ENCODE measurements at places on chromosomes 13 and 19.

- H3K27ac ChIP-seq: no peak overlapping the region
- H3K36me3 ChIP-seq: no peaks in the 10 kb centered on the region
- H3K4me3 ChIP-seq: no peak overlapping the region
Measured at GRCh38 chr13:102693776-102694175, 1.1 kb downstream of the METTL21C start.

DNA sequence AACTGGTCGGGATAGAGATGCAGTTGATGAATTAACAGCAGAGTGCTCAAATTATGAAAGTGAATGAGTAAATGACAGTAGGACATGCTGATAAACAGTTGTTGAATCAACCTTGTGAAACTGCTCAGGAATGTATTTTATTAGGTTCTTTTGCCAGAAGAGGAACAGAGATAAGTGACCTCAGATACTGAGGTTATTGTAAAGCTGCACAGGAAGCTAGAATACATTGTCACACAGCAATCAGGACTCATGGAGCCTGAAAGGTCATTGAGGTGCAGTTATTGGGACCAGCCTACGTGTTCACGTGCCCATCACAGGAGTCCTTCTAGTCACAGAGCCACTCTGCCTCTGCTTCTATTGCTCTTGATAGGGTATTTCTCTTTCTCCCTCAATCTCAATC, 47.5 kb upstream of the MED4 start:
- DNase-seq: no peak
- no peaks in the 10 kb centered on the region for H3K36me3 ChIP-seq
- no peaks in the 10 kb centered on the region for H3K27me3 ChIP-seq
- no peak overlapping the region for H3K4me3 ChIP-seq

DNA sequence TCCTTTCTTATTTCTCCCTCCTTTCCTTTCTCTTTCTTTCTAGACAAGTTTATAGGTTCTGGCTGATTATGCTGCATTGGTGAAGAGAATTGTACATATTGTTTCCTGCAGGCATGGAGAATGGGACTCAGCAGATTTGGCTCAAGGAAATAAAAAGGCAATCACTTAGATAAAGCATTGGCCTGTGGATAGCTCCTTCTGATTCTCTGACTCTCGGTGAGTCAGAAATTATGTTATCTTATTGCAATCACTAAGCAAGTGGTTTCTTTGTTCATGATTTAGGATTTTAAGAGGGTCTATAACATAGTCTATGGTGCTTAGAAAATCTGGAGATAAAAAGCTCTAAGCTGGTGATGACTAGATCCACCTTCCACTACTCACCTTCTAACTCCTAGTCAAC, 54.0 kb upstream of the POSTN start:
- no peaks in the 10 kb centered on the region for H3K4me1 ChIP-seq
- no peaks in the 10 kb centered on the region for H3K36me3 ChIP-seq
- H3K4me3 ChIP-seq: no peak overlapping the region
- no peak for DNase-seq
- H3K27me3 ChIP-seq: no peaks in the 10 kb centered on the region

DNA sequence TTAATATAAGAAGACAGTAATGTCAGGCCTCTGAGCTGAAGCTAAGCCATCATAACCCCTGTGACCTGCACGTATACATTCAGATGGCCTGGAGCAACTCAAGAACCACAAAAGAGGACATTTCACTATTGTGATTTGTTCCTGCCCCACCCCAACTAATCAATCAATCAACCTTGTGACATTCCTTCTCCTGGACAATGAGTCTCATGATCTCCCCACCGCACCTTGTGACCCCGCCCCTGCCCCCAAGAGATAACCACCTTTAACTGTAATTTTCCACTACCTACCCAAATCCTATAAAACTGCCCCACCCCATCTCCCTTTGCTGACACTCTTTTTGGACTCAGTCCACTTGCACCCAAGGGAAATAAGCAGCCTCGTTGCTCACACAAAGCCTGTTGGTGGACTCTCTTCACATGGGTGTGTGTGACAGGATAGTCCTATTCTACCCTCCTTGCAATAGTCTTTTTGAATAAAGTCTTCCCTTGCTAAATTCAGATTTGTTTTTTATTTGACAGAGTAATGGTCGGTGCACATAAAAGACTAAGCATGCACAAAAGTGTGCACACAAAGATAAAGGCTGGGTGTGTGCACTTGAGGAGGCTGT, 14.0 kb downstream of the CD70 start:
- H3K4me3 ChIP-seq: no peak overlapping the region
- peaks cover 9% of the 10 kb centered on the region for H3K4me1 ChIP-seq
- H3K36me3 ChIP-seq: peaks cover 2% of the 10 kb centered on the region

DNA sequence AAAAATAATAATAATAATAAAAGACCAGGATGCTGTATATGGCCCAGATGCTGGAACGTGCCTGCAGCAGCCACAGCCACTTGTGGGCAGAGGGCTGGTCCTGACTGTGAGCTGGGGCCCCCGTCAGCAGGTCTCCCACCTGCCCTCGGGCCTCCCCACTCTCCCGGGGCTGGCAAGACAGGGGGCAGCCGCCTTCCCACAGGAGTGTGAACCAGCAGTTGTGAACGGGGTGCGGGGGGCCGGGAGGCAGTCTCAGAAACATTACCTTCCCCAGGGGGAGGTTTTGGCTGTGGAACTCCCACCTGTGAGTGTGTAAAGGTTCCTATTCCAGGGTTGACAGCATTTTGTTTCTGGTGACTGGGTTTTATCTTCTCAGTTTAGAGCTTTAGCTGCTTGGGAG, 151.4 kb downstream of the KDM4B start:
- no peak overlapping the region for H3K4me3 ChIP-seq
- H3K4me1 ChIP-seq: peaks cover 13% of the 10 kb centered on the region
- DNase-seq: no peak

DNA sequence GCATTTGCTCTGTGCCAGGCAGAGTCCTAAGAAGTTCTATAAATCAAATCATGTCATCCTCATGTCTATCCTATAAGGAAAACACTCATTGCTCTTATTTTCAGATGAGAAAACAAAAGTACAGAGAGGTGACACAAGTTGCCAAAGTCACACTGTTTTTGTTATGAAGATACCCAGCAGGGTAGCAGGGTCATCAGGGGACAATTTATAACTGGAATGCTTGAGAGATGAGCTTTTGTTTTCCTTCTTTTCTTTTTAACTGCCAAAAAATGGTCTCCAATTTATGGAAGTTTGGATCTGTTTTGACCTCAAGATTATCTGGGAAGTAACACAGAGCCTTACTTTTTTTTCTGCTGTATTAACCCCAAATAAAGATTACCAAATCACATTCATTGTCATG, 354.1 kb downstream of the SUCLA2 start:
- H3K27ac ChIP-seq: no peak overlapping the region
- H3K27me3 ChIP-seq: no peaks in the 10 kb centered on the region
- no peak overlapping the region for H3K4me3 ChIP-seq

DNA sequence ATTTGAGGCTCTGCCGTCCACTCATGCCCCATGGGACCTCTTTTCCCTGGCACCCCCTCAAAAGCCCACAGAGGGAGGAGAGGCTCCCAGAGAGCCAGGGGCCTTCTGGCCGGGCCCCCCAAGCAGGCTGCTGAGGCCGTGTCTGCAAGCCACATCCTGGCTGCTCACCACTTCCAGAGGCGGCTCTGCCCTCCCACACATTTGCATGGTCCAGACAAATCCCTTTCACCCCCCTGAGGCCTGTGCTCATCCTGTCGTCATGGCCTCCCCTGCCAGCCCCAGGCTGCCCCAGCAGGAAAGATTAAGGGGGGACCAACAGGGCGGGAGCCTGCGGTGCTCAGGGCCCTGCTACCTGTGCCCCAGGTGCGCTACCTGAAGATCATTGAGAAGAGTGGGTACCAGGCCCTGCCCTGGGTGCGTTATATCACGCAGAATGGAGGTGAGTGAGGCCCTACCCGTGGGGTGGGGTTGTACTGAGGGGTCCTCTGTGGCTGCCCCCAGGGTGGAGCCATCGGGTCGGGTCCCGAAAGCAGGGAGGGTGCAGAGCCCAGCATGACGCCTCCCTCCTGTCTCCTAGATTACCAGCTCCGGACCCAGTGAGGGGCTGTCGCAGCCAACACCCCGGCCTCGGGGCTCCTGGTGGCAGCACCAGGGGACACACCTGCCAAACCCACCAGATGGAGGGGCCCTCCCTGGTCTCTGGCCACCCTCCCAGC, 36.3 kb downstream of the AP1M1 start:
- no peaks in the 10 kb centered on the region for H3K27me3 ChIP-seq
- H3K4me3 ChIP-seq: no peak overlapping the region
- H3K36me3 ChIP-seq: peaks cover 28% of the 10 kb centered on the region
- peaks cover 16% of the 10 kb centered on the region for H3K4me1 ChIP-seq

GRCh38 chr13:32548837-32549236, 10.2 kb upstream of the N4BP2L2 start:
- H3K4me1 ChIP-seq: no peaks in the 10 kb centered on the region
- H3K27me3 ChIP-seq: peaks cover 21% of the 10 kb centered on the region
- DNase-seq: no peak
- no peaks in the 10 kb centered on the region for H3K36me3 ChIP-seq
- H3K4me3 ChIP-seq: no peak overlapping the region
- H3K27ac ChIP-seq: no peak overlapping the region

DNA sequence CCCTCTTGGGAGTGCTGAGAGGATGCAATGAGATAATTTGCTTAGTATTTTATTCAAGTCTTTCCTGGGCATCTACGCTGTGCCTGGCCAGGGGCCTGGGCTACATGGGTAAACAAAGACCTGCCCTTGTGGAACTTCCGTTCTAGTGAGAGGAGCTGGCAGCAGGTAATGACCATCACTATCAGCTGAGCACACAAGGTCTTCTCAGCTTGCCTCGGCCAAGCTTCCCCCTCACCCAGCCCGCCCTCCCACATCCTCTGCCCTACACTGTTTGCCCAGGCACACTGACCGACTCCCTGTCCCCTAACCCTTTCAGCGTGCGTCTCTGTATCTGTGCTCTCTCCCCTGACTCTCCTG, 8.6 kb upstream of the FKRP start:
- no peak for DNase-seq
- H3K36me3 ChIP-seq: peaks cover 44% of the 10 kb centered on the region
- no peaks in the 10 kb centered on the region for H3K27me3 ChIP-seq

DNA sequence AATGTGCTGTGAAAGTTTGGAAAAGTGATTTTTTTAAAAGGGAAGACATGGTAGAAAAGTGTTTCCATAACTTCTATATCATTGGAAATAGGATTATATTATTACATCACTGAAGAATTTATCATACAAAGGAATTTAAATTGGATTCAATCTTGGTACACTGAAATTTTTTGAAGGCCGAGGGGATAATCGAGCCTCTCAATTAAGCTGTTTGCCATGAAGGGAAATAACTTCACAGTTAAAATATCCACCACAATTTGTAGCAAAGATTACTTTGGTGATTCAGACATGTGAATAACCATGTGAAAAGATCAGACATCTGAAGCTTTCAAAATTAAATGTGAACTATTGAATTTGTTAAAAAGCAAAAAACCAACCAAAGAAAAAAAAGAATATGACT, 215.3 kb downstream of the KLF5 start:
- no peak overlapping the region for H3K27ac ChIP-seq

GRCh38 chr19:14021474-14021873, 6.5 kb upstream of the RLN3 start:
- no peak overlapping the region for H3K27ac ChIP-seq
- no peak overlapping the region for H3K4me3 ChIP-seq
- no peaks in the 10 kb centered on the region for H3K27me3 ChIP-seq
- DNase-seq: no peak
- peaks cover 6% of the 10 kb centered on the region for H3K4me1 ChIP-seq
- H3K36me3 ChIP-seq: peaks cover 2% of the 10 kb centered on the region

DNA sequence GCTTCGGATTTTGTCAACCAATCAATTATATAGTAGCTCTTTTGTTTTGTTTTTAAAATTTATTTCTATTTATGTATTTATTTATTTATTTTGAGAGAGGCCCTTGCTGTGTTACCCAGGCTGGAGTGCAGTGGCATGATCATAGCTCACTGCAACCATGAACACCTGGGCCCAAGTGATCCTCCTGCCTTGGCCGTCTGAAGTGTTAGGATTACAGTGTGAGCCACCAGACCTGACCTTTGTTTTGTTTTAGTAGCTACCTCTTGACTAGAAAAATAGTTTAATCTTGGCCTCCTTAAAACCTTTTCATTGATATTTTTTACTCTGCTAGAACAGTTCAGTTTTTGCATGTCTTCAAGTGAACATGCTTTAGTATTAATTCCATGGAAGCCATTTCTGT, 15.1 kb downstream of the GARRE1 start:
- H3K27me3 ChIP-seq: no peaks in the 10 kb centered on the region
- peaks cover 67% of the 10 kb centered on the region for H3K4me1 ChIP-seq
- peak overlapping the region; percentile 63 for H3K4me3 ChIP-seq
- peak overlapping the region; percentile 86 for H3K27ac ChIP-seq
- DNase-seq: no peak
- H3K36me3 ChIP-seq: peaks cover 13% of the 10 kb centered on the region

- no peak overlapping the region for H3K4me3 ChIP-seq
- no peak for DNase-seq
- H3K4me1 ChIP-seq: no peaks in the 10 kb centered on the region
- no peak overlapping the region for H3K27ac ChIP-seq
- no peaks in the 10 kb centered on the region for H3K27me3 ChIP-seq
Measured at GRCh38 chr13:92461831-92462230, 764.8 kb upstream of the GPC6 start.

DNA sequence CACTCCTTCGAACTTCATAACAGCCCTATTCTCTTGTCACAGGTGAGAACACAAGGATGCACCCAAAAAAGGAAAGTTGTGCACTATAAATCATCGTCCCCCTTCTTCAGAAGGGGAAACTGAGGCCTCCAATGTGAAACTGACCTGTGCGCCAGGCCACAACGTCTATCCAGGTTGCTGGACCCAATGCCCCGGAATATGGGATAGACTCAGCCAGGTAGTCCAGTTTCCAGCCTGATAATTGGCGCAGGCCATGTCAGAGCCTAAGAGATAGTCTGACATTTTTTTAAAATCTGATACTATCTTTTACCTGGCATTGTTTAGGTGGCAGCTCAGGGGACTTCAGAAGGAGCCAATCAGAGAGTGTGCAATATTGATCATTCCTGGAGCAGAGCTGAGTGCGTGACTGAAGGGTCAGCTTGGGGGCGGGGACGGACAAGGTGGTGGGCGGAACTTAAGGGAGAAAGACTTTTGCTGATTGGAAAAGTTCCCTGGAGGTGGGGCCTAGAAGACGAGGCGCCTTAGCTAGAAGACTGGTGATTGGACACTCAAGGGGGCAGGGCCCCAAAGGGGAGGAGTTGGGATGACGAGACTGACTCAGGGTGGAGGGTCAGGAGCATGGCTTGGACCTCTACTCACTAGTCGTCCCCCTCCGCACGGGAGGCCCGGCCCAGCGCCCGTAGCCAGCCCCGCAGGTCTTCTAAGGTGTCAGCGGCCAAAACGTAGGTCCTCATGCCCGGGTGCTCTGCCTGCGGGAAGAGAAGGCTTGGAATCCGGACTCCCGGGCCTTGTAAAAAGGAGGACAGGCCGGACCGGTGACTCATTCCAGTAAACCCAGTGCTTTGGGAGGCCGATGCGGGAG, 8.5 kb downstream of the PLEKHA4 start:
- H3K4me1 ChIP-seq: peaks cover 10% of the 10 kb centered on the region
- peak overlapping the region; percentile 90 for H3K27ac ChIP-seq
- no peaks in the 10 kb centered on the region for H3K36me3 ChIP-seq
- peak overlapping the region; percentile 86 for H3K4me3 ChIP-seq

- DNase-seq: no peak
- peak overlapping the region; percentile 77 for H3K4me3 ChIP-seq
- peaks cover 4% of the 10 kb centered on the region for H3K36me3 ChIP-seq
Measured at GRCh38 chr19:29810504-29810871, 1.3 kb upstream of the CCNE1 start.
